ENCODE measurements at places on chromosomes 16 and 17.

DNA sequence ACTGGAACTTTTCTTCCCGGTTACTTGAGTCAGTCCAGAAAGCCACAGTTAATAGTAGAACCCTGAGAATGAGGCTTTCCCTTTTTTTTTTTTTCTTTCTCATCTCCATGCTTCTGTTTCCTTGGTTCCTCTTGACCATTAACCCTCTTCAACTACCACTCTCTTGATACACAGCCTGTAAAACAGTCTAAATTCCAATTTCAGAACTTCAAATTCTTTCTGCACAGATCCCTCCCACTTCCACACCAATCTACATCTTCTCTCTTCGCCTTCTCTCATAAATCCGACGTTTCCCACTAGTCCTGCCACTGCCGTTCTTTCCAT lies 588 bp downstream of the METTL16 start:
- no peak for DNase-seq

GRCh38 chr16:76123966-76124365 lies 153.2 kb upstream of the CNTNAP4 start:
- DNase-seq = no peak

- DNase-seq = peak; percentile 46
Observed at GRCh38 chr17:57868007-57868909, 18.4 kb upstream of the MRPS23 start.

DNA sequence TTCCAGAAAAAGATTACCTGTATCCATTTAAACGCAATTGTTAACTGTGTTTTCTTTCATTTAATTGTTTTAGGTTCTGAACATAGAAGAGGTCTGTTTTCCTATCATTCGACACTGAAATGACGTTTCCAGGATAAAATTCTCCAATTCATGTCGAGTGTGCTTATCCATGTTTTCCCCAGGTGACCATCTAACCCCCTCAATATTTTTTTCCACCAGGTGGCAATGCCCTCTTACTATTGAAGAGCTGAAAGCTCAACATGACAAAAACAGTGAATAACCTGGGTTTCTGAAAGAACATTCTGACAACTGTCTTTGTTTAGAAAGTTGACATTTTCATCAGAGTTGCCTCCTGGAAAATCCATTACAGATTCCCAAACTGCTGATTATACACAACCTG lies 948.7 kb downstream of the KCNJ2 start:
- DNase-seq = no peak
